Frontal cortex (tissue), 4 donors: ENCODE measurements at places on chromosomes 13 and 19. TPM values are rescaled to one million over a fixed set of nuclear protein-coding genes. Genes with fewer than 3 reads are reported as not detected.

The CCDC70 gene
- total RNA-seq = not detected

The ABHD17A gene
- 42.0 TPM for total RNA-seq

The ZNF471 gene
- total RNA-seq = 12.6 TPM

The CRLF1 gene
- total RNA-seq = 2.4 TPM

The MARK4 gene
- total RNA-seq = 32.6 TPM

The ZNF556 gene
- total RNA-seq = under 0.01 TPM

The WTIP gene
- total RNA-seq = 20.4 TPM
